ENCODE measurements at places on chromosomes 5 and 9. TPM values are rescaled to one million over a fixed set of nuclear protein-coding genes. Genes with fewer than 3 reads are reported as not detected.

The LRRC19 gene
- 0.42 TPM for total RNA-seq

GRCh38 chr9:89431930-89432725 lies 65.8 kb downstream of the SEMA4D start:
- H3K27ac ChIP-seq = no peak overlapping the region
- H3K4me1 ChIP-seq = no peaks in the 10 kb centered on the region
- H3K27me3 ChIP-seq = no peaks in the 10 kb centered on the region
- H3K4me3 ChIP-seq = no peak overlapping the region
- no peak for DNase-seq

The GABBR2 gene
- not detected for total RNA-seq

DNA sequence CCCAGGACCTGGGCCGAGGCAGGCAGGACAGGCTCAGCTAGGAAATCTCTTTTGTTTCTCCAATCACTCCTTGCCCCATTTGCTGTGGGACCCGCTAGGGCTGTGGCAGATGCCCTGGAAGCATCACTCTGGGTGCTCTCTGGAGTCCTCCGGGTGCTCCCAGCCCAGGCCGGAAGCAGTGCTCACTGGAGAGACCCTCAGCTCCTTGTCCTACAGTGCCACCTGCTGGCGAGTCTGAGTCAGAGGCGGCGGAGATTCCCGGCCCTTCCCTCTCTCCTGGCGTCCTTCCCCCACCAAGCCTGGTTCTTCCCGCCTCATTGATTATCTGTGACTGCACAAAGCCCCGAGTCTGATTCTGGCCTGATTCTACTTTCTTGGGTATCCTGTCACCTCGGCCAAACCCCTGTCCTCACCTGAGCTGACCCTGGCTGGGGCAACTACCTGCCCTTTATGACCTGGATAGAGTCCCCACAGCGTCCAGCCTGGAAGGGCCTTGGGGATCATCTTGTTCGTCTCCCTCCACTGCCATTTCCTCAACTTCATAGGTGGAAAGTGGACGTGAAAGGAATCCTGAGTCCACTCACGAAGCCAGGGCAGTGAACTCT lies 7.3 kb upstream of the BARHL1 start:
- H3K36me3 ChIP-seq = no peaks in the 10 kb centered on the region
- H3K4me1 ChIP-seq = no peaks in the 10 kb centered on the region
- DNase-seq = peak; percentile 86
- H3K27me3 ChIP-seq = peaks cover 14% of the 10 kb centered on the region
- H3K27ac ChIP-seq = no peak overlapping the region

All from pancreas (tissue), 10 donors.